Muscle of arm (tissue), 14 donors: ENCODE measurements at places on chromosomes 16 and 17. TPM values are rescaled to one million over a fixed set of nuclear protein-coding genes. Genes with fewer than 3 reads are reported as not detected.

Gene CMTM2
- 0.34 TPM for polyA plus RNA-seq

Gene NPLOC4
- 49.0 TPM for polyA plus RNA-seq

Gene CYBA
- 37.6 TPM for polyA plus RNA-seq

Gene COPZ2
- polyA plus RNA-seq, result 54.6 TPM

Gene NPIPA2
- polyA plus RNA-seq, result not detected

Gene TTLL6
- not detected for polyA plus RNA-seq

Gene CACNA1H
- polyA plus RNA-seq, result 44.1 TPM

Gene KRTAP1-1
- polyA plus RNA-seq, result not detected

Gene ITGAE
- polyA plus RNA-seq, result 38.6 TPM

Gene TNP2
- not detected for polyA plus RNA-seq

Gene OR3A2
- not detected for polyA plus RNA-seq

Gene QPRT
- 54.3 TPM for polyA plus RNA-seq

Gene NXN
- not detected for polyA plus RNA-seq

Gene DVL2
- polyA plus RNA-seq, result 33.9 TPM

Gene ODAD4
- polyA plus RNA-seq, result 0.71 TPM

Gene CDH15
- 459 TPM for polyA plus RNA-seq

Gene PYDC1
- polyA plus RNA-seq, result 0.64 TPM

Gene KRT12
- polyA plus RNA-seq, result not detected

Gene EVI2B
- 1.7 TPM for polyA plus RNA-seq

Gene TEKT1
- polyA plus RNA-seq, result not detected

Gene FBXL16
- polyA plus RNA-seq, result 0.24 TPM

Gene KRT33B
- not detected for polyA plus RNA-seq

Gene KRTAP9-2
- not detected for polyA plus RNA-seq

Gene LRRC37B
- polyA plus RNA-seq, result 18.2 TPM

Gene NAGPA
- polyA plus RNA-seq, result 4.6 TPM
